ENCODE measurements at places on chromosomes 6 and 20.

- DNase-seq = no peak
Measured at GRCh38 chr6:165586706-165587105, 76.3 kb downstream of the PDE10A start.

GRCh38 chr6:100664274-100665040 lies 199.7 kb upstream of the SIM1 start:
- peak; percentile 36 for DNase-seq

DNA sequence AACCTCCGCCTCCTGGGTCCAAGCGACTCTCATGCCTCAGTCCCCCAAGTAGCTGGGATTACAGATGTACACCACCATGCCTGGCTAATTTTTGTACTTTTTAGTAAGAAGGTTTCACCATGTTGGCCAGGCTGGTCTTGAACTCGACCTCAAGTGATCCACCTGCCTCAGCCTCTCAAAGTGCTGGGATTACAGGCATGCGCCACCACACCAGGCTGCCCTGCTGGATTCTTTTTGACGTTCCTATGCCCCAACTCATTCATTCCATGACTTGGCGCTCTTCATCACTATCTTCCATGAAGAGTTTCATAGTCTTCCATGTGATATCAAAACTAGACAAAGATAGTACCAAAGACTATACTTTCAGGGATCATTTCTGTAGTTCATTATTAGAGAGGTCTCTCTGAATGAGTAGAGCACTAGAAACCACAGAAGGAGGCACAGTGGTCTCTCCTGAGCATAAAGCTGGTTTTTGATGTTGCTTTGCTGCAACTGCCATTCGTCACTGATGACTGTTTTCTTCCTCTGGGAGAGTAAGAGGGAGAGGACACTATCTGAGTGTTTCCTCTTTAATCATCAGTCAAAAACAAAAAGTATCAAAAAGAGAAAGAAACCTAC lies 23.5 kb downstream of the DNAAF9 start:
- no peak for DNase-seq

DNA sequence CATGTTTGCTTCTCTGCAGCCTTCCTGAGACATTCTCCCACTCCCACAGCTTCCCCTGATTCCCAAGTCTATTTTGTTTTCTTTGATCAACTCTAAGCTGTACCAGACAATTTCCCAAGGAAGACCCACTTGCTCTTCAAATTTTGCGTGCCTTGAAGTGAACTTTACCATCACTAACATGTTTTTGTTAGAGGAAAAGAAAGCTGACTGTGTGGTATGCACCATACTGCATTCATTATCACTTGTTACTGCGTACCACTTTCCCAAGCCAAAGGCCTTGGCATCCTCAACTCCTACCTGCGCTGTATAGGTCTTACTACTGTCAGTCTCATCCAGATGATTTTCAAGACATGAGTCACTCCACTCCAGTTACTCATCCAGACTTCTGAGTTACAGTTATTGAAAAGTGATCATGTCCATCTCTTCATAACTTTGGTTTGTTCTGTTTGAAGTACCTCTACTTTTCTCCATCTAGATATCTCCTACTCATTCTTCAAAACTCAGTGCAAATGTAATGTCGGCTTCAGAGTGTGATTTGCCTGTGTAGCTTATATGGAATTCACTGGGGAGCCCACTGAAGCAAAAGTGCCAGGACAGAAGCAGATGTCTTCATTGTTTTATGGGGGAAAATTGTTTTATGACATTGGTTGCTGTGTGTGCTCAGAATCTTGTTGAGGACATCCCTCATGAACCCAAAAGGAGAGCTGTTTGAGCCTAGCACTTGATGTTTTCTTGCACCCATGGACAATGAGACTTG lies 5.2 kb downstream of the RPS12 start:
- peak; percentile 68 for DNase-seq

DNA sequence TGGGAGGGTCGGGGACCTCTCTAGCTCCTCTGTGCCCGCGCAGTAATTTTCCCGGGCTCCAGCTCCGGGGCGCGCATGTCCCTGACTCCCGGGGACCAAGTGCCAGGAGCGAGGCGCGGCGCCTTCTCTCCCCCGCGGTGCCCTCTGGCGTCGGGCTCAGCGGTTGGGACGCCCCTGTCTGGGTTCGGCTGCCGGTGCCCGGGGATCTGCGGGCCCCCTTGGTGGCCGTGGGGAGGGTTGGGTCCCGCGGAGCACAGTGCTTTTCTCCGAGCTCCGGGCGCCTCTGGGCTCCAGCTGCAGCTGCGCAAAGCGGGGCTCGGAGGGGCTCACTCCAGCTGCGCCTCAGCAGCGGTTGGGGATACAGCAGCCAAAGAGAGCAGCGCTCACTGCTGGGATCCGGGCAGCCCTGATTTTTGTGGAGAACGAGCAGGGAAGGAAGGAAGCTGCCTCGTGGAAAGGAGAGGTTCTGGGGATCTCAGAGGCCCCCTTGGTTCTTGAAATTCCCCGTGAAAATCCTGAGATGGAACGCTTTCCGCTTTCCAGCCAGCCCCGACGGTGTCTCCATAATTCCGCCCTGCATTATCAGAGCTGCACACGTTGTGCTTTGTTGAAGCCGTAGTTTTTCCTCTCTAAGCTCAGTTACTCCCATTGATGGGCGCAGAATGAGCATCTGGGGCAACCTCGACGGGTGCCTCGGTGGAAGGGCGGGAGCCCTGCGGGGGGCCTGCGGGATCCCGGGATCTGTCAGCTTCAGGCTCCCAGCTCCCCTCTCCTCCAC lies 861 bp downstream of the PPP1R14C start:
- DNase-seq = peak; percentile 35

- no peak for DNase-seq
Measured at GRCh38 chr20:25246182-25246999, 1.5 kb upstream of the PYGB start.

DNA sequence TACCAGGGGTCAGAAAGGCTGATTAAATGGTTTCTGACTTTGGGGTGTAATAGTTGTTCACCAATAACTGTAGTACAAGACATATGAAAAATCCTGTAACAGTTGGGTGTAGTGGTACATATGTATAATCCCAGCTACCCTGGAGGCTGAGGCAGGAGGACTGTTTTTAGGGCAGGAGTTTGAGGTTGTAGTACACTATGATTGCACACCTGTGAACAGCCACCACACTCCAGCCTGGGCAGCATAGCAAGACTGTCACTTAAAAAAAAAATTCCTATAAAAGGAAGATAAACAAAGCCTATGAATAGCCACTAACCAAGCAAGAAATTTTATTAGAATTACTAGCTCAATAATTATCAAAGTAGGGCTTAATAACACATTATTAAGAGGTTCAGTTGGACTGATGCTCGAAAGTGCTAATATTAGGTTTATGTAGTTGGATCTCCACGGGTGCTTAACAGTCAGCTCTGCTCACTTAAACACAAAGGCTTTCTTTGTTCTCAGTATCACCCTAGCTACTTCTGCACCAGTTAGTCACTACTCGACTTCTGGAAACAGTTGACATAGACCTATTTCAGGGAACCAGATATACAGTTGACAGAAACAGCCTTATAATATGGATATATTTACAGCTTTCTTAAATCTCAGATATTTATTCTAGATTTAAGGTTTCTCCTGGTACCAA lies 113.0 kb downstream of the MTFR2 start:
- DNase-seq = peak; percentile 52

DNA sequence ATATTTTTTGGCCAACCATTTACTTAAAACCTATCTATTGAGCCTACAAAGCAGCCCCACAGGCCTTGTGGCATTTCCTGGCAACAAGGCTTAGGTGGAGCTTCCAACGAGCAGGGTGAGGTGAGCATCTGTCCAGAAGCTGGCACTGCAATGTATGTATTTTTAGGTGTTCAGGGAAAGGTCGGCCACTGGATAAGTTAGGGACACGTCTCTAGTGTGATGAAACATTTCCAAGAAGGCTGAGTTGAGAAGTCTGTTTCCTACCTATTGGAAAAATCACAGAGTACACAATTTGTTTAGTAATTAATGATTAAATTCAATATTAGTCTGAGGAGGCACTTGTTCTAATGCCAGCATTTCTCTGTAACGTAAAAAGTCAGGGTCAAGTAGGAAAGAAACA lies 17.8 kb upstream of the RCAN2 start:
- no peak for DNase-seq

- DNase-seq = no peak
Measured at GRCh38 chr6:44761046-44761445, 373.5 kb downstream of the CDC5L start.

DNA sequence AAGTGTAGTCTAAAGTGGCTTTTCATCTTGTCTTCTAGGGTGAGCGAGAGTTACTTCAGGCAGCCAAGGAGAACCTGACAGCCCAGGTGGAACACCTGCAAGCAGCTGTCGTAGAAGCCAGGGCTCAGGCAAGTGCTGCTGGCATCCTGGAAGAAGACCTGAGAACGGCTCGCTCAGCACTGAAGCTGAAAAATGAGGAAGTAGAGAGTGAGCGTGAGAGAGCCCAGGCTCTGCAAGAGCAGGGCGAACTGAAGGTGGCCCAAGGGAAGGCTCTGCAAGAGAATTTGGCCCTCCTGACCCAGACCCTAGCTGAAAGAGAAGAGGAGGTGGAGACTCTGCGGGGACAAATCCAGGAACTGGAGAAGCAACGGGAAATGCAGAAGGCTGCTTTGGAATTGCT lies 27.1 kb downstream of the C20orf173 start:
- DNase-seq = no peak

DNA sequence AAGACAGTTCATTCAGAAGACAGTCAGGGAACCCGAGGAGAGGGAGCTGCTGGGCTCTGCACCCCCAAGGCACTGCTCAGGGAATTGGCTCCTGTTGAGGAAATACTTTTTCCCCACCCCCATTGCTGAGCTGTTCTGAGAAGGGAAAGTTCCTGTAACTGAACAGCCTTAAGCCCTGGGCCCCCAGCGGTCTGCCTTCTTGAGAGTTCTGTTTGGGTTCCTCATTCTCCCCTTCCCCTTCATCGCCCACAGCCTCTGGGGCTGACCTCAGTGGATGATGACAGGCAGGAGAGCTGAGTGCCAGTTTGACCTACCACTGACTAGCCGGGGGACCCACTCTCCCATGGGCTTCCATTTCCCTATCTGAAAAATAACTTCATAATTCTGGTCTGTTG lies 10.7 kb downstream of the HCK start:
- DNase-seq = no peak
